Stimulated activated CD4-positive, alpha-beta T cell treated with anti-CD3 and anti-CD28 coated beads, Interleukin-15, amount 100 ng/mL, for 24 hours (primary cell): ENCODE measurements at places on chromosomes 1 and 21.

DNA sequence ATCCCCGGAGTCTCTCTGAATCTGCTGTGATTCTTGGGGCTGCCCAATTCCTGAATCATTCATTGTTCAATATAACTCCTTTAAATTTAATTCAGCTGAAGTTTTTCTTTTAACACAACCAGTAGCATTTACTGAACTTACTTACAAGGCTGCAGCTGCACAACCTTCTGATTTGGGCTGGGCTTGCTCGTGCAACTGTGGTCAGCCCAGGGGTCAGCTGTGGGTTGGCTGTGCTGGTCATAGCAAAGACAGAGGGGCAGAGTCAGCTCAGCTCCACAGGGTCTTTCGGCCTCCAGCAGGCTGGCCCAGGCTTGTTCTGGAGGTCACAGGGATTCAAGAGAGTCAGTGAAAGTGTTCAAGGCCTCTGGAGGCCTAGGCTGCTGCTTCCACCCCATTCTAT is 186.1 kb downstream of the MATN1 start:
- no peak for DNase-seq

DNA sequence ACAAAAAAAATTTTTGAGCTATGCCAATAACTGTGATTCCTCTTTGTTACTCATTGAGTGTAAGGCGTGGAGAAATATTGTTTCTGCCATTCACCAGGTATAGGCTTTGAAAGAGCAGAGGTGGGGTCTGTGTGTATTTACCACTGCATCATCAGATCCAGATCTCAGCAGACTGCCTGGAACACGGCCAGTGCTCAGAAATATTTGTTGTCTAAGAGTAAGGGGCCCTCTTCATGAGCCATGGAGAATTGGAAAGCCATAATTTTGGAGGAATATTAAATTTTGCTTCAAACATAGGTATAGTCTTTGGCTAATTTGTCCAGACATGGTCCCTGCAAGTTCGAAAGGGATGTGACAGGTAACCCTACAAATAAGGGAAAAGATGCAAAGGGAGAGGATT is 231.3 kb upstream of the IRF2BP2 start:
- no peak for DNase-seq

- DNase-seq: peak; percentile 62
These were observed 16.7 kb upstream of the PRDM15 start for GRCh38 chr21:41895643-41896493.

DNA sequence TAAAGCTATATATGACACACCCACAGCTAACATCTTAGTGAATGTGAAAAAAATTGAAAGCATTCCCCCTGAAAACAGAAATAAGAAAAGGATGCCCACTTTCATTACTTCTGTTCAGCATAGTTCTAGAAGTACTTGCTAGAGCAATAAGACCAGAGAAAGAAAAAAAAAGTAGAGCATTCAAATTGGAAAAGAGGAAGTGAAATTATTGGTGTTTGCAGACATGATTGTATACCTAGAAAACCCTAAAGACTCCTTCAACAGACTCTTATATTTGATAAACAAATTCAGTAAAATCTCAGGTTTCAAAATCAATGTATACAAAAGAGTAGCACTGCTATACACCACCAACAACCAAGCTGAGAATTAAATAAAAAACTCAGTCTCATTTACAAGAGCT is 1461.0 kb downstream of the AMY1C start:
- no peak for DNase-seq

- DNase-seq: no peak
These were observed 24.1 kb upstream of the EXO1 start for GRCh38 chr1:241823925-241824324.

- no peak for DNase-seq
These were observed 4.5 kb downstream of the KRTCAP2 start for GRCh38 chr1:155168456-155169210.

GRCh38 chr1:154741741-154742495 is 128.2 kb downstream of the KCNN3 start:
- no peak for DNase-seq

GRCh38 chr1:153567621-153568366 is 2.1 kb upstream of the S100A2 start:
- DNase-seq: peak; percentile 71
